ENCODE measurements at places on chromosomes 6 and 20.

DNA sequence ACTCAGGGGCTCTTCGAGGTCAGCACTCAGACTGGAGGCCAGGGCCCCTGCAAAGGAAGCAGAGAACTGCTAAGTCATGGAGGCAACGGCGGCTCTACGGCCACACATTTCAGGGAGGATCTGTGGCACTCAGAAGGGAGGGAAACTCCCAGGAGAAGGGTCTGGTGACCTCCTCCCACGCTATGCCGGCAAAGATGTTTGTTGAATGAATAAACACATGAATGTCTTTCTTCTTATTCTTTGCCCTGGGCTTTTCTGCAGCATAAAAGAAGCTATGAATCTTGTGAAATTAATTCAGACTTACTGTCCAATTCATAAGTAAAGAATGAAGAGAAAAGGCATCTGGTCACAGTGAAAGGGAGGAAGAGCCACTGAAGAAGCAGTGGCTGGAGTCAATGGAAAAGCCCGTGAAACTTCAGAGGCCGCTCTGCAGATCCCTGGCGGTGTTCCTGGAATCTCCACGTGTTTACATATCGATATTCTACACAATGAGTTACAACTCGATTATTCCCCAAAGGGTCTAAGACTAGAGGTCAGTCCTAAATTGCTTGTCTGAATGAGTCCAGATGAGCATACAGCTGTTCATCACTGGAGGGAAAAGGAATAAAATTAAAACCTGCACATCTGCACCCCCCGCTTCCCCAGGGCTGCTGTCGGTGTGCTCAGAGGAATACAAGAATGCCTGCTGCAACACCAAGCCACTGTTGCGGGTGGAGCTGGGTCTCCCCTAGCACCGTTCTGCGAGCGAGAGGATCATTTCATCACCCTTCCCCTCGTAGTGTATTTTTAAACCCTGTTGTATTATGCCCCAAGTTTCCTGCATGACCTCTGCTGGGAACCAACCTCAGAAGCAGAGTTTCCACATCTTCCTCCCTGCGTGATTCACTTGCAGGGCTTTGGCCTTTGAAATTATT, 25.6 kb downstream of the INSM1 start:
- no peak for DNase-seq

GRCh38 chr20:13749811-13750210, 34.9 kb downstream of the ESF1 start:
- no peak for DNase-seq

GRCh38 chr6:34236131-34236442, 586 bp upstream of the HMGA1 start:
- no peak for DNase-seq

- DNase-seq: no peak
Measured at GRCh38 chr6:100457311-100457990, 7.3 kb downstream of the SIM1 start.

DNA sequence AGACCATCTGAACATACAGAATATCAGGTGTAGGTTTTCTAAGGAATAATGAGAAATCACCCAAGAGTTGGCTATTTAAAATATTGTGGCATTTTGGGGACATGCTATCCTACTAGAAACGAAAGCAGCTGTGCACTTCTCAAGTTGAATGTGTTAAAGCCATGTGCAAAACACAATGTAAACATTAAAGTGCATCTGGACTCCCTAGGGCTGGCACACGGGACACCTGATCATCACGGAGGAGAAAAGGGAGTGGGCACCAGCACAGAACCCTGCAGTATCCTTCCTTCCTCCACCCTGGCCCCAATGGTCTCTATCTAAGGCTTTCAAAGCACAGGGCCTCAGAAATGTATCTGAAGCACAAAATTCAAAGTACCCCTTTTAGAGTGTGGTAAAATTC, 94.3 kb downstream of the INSM1 start:
- DNase-seq: no peak

GRCh38 chr20:19730706-19731105, 27.4 kb upstream of the RIN2 start:
- no peak for DNase-seq

DNA sequence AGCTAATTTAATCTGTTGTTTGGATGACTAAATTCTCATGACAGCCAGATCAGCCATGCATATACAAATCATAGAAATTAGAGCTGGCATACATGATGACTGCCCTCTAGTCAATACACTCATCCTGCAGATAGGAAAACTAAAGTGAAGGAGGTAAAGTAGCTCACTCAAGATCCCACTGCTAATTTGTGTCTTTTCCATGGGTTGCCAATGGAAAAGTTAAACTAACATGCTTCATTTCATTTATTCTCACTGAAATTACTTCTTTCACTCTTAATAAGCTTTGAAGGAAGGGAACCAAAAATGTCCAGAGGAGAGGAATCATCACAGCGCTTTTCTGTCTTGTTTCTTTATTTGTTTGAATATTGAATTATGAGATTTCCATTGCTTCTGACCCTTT, 308.2 kb downstream of the GJA1 start:
- DNase-seq: no peak

DNA sequence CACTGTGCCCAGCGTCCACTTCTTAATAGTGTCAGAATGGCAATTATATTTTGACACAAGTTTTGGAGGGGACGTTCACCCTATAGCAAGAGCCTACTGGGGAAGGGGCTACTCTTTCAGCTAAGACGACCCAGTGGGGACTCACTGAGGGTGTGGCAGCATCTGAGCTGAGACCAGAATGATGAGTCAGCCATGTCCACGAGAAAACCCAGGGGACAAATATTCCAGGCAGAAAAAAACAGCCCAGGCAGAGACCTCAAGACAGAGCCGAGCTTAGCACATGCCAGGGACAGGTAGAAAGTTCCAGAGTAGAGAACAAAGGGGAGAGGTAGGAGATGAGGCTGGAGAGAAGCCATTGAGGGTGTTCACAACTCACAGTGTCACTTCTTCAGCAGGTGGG, 11.2 kb downstream of the CNBD2 start:
- no peak for DNase-seq

DNA sequence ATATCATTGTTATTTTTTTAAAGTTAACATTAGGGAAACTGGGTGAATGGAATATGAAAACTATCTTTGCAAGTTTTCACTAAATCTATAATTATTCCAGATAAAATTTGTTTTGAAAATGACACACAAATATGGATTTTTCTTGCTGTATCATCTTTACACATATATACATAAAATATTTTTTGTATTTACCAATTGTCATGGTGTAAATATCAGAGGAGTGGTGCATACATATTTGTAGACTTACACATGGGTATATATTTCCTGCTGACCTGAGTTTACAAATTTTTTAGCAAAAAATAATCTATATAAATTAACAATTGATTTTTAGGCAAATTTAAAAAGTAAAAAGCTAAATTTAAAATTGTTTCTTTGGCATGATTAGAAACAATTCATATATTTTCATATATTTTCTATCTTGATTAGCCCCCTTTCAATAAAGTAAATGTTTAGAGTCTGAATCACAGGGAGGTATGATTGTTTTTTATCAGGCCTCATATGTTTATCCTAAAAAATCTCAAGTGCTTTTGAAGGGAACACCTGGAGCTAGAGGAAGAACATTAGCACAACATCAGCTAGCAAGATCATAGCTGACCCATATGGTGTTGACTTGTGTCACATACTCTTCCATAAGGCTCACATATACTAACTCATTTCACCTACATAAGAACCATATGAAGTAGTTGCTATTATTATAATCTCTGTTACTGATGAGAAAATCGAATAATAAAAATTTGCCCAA, 671.8 kb upstream of the GJE1 start:
- DNase-seq: no peak

GRCh38 chr6:147507162-147508041, 1.1 kb upstream of the SAMD5 start:
- DNase-seq: no peak

DNA sequence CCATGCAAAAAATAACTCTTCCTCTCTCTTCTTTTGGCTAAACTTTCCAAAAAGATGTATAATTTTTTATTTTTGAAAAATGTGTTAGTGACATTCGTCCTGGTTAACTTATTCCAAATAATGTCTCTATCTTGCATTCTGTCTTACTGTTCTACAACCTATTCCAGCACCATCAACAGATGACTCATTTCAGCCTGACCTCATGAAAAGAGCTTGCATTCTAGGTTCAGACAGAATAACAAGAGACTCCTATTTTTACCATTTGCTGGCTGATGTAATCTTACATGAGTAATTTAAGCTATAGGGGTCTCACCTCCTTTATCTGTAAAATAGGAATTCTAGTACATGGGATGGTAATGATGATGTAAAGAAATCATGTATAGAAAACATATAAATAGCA, 109.0 kb downstream of the FUT9 start:
- no peak for DNase-seq

- no peak for DNase-seq
Measured at GRCh38 chr6:12950976-12951375, 234.4 kb downstream of the PHACTR1 start.

GRCh38 chr20:8216375-8217200, 84.5 kb downstream of the PLCB1 start:
- no peak for DNase-seq

GRCh38 chr20:52031206-52031562, 160.4 kb downstream of the ZFP64 start:
- no peak for DNase-seq

GRCh38 chr6:130598021-130598989, 228.9 kb upstream of the SMLR1 start:
- DNase-seq: no peak

DNA sequence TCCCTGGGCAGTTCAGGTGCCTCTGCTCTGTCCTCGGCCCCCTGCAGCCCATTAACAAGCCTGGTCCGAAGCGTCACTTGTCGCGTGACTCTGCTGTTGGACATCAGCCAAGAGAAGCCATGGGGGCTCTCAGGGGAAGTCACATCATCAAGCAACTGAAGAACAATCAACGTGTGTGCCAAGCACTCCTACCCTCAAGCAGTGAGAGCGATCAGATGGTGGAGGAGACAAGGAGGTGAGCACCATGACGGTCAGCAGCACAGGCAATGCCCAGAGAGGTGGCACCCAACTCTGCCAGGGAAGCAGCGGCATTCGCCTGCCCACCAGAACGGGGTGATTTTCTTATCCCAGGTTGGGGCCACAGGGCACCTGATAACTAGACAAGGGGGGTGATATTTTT, 132.7 kb downstream of the AGPAT4 start:
- peak; percentile 41 for DNase-seq

GRCh38 chr20:12064540-12064939, 146.8 kb downstream of the BTBD3 start:
- DNase-seq: no peak

DNA sequence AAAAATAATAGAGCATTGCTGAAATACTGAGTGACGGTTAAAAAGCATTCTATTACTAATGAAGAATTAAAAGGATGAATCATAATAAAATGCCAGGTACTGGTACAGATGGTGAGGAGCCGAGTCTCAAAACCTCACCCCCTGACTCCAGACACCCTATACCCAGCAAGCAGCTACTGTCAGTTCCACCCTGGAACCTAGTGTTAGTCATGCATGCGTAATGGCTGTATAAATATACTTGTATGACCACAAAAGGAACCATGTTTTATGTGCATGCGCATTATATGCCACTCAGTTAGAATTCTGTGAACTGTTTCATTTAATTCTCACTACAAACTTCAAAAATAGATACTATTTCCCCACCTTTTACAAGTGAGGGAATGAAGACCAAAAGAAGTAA, 568.7 kb upstream of the RNF217 start:
- DNase-seq: no peak

DNA sequence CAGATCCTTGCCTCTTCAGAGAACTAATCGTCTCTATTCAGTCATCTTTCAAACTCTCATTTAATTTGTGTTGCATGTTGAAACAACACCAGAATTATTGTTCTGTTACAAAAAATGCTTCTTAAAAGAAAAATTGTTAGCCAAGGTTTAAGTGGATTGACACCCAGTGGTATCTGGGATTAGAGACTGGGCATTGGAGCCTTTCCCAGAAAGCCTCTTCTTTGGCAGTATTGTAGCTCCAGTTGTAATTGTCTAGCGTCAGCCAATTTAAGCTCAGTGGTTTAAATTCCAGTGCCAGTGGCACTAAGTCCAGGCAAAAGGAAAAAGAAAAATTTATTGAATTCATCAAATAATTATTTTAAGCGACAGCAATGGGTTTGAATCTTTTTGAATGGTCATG, 801 bp downstream of the CCDC28A start:
- no peak for DNase-seq

- no peak for DNase-seq
Measured at GRCh38 chr6:10268611-10269310, 146.1 kb downstream of the TFAP2A start.

GRCh38 chr6:78577585-78577984, 289.8 kb upstream of the IRAK1BP1 start:
- DNase-seq: no peak

DNA sequence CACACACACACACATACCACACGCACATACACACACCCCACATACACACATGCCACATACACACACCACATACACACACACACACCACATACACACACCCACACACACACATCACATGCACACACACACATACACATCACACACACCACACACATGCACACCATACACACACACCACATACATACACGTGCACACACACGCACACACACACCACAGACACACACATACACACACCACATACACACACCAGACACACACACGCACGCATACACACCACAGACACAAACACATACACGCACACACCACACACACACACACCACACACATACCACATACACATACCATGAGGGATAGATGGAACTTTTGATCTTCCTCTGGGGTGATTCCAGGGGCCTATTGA, 90.2 kb downstream of the DLGAP4 start:
- DNase-seq: no peak

DNA sequence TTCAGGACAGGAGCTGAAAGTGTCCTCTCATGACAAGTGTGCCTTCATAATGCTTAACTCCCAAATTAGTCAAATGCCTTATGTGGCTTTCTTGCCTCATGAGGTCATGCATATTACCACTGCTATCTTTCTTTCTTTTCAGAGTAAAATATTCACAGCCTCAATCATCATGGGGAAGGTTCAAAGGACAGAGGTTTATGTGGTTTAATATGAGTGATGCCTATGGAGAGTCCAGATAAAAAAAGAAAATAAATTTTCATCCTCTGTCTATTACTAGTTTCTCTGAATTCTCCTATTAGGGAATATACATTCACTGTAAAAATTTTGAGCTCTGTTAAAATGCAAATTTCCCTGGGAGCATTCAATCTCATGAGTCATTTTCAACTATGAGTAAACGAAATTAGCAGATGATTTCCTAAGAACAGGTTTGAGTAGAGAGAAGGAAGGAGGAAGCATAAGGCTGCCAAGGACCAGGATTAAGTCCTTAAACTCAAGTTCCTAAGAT, 396.9 kb upstream of the ADGRB3 start:
- DNase-seq: no peak

DNA sequence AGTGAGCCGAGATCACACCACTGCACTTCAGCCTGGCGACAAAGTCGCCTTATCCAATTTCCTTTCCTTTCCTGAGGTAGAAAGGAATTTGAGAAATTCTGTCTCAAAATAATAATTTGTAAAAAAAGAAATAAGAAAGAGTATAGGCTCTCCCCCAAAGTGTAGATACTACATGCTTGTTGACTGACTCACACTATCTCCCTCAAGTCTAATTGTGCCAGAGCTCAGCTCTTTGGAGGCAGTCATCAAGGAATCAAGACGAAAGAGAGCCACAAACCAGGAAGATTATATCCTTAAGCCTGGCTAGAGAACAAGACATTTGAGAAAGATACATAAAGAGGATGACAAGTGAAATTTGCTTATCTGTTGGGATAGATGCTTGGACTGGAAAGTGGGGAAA, 3.7 kb upstream of the FKBPL start:
- no peak for DNase-seq

Measured in aorta (tissue), 5 donors.